ENCODE measurements at places on chromosomes 6 and 20. TPM values are rescaled to one million over a fixed set of nuclear protein-coding genes. Genes with fewer than 3 reads are reported as not detected.

CLVS2 gene
- 0.07 TPM for total RNA-seq

ATP5F1E gene
- total RNA-seq = 91.8 TPM

RRAGD gene
- total RNA-seq = 4.4 TPM

ULBP1 gene
- total RNA-seq = 1.1 TPM

KCNK16 gene
- not detected for total RNA-seq

OR5V1 gene
- total RNA-seq = not detected

EYA4 gene
- 13.7 TPM for total RNA-seq

RGL2 gene
- 13.2 TPM for total RNA-seq

DSP gene
- total RNA-seq = 56.3 TPM

AIF1 gene
- total RNA-seq = not detected

EDN1 gene
- 42.8 TPM for total RNA-seq

Measured in A549 treated with DMSO at 1 μM for 4 hours (cell line).